Progenitor cell of endocrine pancreas (in vitro differentiated cells): ENCODE measurements at places on chromosomes 13 and 19. TPM values are rescaled to one million over a fixed set of nuclear protein-coding genes. Genes with fewer than 3 reads are reported as not detected.

The ADM5 gene
- 7.7 TPM in 2 replicates for total RNA-seq

The FGF22 gene
- total RNA-seq = 0.43 and 0.49 TPM in 2 replicates

The GRIK5 gene
- total RNA-seq = 10.7 and 11.6 TPM in 2 replicates

The RYR1 gene
- 0.65 and 1.4 TPM in 2 replicates for total RNA-seq

The ZNF177 gene
- total RNA-seq = 12.7 and 12.9 TPM in 2 replicates

The FSD1 gene
- total RNA-seq = 22.2 and 25.1 TPM in 2 replicates

The IFNL1 gene
- not detected in 2 replicates for total RNA-seq

The PSPN gene
- total RNA-seq = 4.3 TPM in 2 replicates

The SCEL gene
- total RNA-seq = not detected in 2 replicates

The NLRP9 gene
- not detected in 2 replicates for total RNA-seq

The PGLYRP2 gene
- total RNA-seq = not detected in 2 replicates

The ZNF729 gene
- total RNA-seq = not detected in 2 replicates

The ACP7 gene
- total RNA-seq = not detected in 2 replicates

DNA sequence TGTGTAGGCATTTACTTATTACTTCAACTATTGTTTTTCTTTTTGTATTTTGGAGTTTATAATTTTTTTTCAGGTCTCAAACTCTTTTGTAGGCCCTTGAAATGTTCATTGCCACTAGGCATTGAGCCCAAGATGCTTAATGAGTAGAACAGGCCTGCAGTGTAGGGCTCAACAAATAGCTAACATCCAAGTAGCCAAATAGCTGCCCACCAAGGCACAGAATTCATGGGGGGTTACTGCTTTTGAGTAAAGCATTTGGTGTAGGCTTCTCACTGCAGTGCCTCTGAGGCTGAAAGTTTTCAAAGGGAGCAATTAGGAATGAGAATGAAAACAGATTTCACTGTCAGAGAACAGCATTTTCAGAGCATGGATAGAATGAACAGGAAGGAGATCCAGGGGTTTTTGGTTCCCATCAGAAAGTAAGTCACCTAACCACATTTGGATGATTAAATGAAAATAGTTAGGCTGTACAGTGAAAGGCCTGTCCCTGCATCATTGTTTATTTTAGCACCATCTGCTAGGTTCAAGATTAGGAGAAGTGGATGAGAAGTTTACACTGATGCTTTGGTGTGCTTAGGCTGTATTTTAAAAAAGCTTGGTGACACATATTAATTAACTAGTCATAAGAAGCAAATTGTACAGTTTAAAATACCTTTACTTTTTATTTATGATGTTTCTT, 61.0 kb downstream of the EDNRB start:
- no peak for DNase-seq

DNA sequence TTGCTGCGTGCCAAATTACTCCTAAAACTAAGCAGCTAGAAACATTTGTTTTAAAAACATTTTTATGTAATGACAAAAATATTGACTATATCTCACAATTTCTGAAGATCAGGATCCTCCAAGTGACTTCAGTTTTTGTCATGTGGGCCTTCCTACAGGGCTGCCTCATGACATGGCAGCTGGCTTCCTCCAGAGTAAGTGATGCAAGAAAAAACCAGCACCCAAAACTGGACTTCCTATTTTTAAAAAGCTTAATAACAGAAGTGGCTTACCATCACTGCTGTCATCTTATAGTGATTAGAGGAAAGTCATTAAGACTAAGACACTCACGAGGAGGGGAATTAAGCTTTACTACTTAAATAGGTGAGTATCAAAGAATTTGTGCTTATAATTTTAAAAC, 681.7 kb downstream of the PCDH17 start:
- DNase-seq = no peak

DNA sequence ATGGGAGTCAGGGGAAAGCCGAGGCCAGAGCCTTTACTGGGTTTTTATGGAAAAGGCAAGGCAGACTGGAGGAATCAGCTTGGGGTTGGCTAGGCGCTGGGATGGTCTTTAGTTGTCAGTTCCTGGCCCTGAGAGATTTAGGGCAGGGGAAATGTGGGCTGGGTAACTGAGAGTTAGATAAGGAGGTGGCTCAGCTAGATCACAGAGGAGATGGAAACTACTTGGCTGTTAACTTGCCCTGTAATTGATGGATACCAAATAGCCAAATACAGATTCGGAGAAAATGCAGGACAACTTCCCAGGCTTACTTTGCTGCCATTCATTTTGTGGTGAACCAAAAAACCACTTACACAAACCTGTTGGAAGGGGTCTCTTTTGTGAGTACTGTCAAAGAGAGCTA, 54.0 kb downstream of the LRCH1 start:
- DNase-seq = no peak

- no peak for DNase-seq
Observed at GRCh38 chr13:31261241-31261640, 61.5 kb downstream of the B3GLCT start.

DNA sequence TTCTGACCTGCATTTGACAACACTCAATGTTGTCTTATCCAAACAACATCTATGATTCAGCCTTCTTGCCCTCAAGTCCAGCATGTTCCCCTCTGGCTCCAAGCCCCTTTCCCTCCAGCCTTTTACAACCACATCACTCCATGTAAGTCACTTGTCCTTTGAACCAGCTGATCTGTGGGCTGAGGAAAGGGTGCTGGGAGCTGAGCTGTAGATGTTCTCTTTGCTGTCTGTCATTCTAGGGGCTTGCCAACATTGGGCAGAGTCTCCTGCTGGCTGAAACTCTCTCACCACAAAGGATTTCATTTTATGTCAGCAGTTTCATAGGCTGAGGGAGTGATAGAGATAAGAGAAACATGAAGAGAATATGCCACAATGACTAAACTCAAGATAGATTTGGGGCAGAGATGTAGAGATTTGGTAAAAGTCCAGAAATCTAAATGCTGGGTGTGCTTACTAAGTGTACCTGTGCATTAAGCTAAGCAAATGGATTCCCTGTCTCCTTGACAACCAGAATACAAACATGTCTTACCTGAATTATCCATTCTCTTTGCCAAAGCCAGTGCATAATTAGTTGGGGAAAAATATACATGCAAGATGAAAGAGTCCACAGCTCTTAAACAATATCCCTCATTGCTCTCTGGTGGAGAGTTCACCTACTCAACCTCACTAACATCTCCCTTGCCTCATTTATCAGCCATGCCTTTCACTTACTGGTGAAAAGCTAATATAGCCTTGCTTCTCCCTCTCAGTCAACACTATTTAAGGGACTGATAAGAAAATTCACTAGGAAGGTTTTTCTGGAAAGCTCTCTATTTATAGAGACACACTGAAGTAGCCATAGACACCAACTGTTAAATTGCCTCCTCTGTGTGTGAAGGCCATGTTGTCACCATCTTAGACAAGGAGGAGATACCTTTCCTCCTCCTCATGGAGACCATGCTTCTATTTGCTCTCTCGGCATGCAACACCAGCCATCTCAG, 175.5 kb upstream of the SERP2 start:
- DNase-seq = no peak

DNA sequence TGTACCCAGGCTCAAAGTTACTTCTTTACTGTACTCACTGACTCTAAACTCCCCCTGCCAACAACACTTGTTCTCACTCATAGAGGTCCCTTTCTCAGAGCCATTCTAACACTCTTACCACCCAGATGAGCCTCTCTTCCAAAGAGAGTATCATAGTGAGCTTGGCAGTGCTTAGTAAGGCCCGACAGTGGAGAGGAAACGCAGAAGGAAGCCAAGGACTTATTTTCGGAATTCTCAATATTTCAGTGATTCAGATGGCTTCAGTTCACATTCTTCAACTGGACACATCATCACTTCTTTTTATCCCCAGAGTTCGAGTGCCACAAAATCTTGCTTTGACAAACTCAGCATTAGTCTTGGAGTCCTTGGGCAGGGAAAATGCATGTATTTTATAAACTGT, 285.9 kb downstream of the DNAJC15 start:
- DNase-seq = no peak

DNA sequence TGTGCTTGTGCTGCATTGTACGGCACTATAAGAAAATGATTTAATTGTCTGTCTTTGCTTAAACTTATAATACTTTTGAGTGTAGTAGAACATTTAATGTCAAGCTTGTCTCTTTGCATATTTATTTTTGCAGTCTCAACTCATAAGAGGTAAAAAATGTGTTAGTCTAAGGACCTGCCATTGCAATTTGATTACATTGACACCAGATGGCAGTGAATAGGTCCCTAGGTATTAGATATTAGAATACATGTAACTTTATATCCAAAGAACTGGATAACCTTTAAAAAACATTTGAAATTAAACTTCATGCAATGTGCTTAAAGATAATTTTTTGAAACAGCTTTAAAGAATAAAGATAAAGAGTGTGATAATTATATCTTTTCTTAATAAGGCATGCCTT, 1421.3 kb downstream of the OLFM4 start:
- DNase-seq = no peak

DNA sequence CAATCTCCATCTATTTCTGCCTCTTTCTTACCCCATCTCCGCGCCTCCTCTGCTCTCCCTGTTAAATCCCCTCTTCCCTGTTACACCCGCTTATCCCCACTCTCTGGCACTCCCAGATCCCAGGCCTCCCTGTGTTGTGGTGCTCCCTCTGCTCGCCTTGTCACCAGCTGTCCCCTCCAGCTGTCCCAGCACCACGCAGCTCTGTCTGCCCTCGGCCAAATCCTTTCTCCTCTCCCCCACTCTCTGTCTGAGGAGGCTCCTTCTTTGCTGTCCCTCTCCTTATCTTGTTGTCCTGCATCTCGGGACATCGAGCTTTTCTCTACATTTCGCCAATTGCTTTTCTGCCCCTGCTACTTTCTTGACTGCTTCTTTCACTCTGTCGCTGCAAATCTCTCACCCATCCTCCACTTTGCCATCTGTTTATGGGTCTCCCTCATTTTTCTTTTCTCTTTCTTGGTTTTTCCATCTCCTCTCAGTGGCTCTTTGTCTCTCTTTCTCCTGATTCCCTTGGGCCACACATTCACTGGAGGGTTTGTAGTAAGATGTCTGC, 941 bp downstream of the ZNF160 start:
- DNase-seq = no peak

DNA sequence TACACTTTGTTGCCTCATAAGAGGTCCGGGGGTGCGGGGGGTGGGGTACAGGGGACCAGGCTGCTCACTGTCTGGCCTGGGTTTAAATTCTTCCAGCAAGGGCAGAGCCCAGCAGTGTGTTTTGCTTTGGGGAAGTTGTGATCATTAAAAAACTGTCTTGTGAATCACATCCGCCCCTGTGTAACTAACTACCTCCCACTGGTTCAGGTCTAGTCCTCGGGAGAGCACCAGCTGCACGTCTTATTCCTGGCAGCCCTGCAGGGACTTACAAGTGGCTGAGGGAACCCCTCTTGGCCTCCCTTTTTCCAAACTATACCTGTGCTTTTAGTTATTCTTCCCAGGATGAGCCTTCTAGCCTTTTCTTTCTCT, 127.5 kb downstream of the SIPA1L3 start:
- DNase-seq = no peak

DNA sequence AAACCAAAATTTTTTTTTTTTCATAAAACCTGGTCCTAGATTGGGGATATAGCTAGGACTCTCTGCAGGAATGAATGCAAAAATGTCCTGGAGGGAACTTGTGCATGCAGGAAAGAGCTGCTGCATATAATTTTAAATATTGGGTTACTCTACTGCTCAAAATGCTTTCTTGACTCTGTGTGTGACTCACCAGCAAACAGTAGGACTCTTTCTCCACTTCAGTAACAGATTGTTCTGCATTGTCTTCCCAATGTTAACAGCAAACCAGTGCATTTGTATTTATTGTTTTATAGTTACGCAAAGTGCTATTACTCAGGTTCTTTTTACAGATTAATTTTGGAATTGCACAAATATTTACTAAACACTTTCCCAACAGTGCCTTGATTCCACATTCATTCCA, 163.7 kb upstream of the KL start:
- DNase-seq = no peak

DNA sequence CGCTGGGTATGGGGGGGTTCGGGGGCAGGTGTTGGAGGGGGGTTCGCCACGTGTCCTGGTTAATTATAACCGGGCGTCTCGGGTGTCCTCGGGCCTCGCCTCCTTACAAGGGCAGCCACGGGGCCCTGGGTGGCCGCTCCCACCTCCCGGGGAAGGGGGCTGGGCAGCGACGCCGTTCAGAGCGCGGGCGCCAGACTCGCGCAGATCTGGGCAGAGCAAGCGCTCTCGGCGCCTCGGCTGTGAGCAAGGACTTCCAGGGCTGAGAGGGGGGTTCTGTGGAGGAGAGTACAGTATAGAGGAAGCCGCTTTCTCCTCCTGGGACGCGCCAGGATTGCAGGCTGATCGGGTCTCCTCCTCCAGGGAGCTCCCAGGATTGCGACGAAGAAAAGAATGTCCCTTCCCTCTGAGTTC, 1.0 kb upstream of the CKM start:
- no peak for DNase-seq

DNA sequence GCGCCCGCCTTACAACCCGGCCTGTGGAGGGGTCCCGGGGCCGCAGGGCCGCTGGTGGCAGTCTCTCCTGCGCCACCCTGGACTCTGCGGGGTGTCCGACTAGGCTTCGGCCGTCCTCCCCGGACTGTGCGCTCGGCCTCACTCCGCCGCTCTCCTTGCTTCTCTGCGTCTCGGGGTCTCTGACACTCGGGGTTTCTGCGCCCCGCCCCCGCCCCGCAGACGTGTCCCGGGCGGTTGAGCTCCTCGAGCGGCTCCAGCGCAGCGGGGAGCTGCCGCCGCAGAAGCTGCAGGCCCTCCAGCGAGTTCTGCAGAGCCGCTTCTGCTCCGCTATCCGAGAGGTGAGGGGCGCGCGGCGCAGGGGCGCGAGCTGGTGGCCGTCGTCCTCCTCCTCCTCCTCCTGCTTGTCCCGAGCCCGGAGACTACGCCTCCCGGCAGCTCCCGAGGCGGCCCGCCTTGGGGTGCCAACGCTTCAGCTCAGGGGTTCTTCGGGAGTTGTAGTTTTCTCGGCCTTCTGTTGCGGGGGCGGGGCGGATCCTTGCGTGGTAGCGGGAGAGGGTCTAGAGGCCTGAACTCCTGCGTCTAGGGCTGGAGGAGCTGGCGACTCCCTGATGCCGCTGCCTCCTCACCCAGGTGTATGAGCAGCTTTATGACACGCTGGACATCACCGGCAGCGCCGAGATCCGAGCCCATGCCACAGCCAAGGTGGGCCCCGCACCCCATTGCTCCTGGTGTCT, 627 bp downstream of the LIN7B start:
- DNase-seq = peak; percentile 56

GRCh38 chr19:16836115-16837034, 7.2 kb downstream of the SIN3B start:
- DNase-seq = no peak

- no peak for DNase-seq
Observed at GRCh38 chr19:54211235-54211634, 10.6 kb downstream of the RPS9 start.

- no peak for DNase-seq
Observed at GRCh38 chr19:2326699-2327360, 1.6 kb downstream of the LSM7 start.

DNA sequence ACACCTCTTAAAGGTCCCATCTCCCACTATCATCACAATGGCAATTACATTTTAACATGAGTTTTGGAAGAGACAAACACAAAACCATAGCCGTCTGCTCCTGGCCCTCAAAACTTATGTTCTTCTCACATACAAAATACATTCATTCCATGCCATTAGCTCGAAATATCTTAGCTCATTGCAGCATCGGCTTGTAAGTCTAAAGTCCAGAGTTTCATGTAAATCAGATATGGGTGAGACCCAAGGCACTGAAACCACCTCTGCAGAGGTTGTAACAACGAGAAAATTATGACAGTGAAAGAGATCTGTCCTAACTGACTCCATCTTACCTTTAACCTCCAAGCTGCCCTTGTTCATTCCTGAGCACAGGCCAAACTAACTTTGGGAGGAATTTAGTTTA, 635.0 kb upstream of the SPRY2 start:
- DNase-seq = no peak

- no peak for DNase-seq
Observed at GRCh38 chr13:99255271-99255670, 2.9 kb downstream of the GPR18 start.

GRCh38 chr19:13309864-13310263, 159.7 kb downstream of the IER2 start:
- DNase-seq = no peak
